ENCODE measurements at places on chromosomes 5 and 9.

DNA sequence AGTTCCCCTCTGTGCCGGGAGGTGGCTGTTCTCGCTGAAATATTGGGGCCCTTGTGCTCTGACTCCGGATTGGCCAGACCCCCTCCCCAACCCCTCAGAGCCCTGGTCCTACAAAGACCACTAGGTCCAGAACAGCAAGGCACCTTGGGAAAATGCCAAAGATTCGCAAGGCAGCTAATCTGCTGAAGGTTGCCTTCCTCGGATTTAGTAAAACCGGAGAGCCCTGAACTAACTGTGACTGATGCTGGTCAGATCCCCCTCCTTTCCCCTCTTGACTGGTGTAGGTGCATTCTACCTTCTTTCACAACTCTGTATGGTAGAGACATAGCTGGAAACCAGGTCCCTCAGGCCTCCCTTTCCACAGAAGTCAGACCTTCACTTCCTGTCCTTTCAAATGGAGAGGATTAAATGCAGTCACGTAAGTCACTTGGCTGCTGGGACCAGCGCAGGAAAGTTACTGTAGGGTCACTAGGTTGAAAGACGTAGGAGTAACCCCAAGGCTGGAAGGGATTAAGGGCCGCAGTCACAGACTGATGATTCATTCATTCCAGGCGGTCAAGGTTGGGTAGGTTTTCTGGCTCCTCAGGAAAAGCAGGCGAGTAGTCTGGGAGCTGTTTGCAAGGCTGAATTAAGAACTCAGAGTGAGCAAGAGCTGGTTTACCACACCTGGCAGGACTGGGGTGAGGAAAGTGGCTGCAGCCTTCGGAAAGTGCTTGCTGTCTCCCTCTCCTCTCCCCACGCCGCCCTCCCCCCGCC is 5.3 kb downstream of the BARX1 start:
- DNase-seq: no peak

GRCh38 chr5:61332358-61332749 is 296 bp downstream of the ZSWIM6 start:
- no peak for DNase-seq

DNA sequence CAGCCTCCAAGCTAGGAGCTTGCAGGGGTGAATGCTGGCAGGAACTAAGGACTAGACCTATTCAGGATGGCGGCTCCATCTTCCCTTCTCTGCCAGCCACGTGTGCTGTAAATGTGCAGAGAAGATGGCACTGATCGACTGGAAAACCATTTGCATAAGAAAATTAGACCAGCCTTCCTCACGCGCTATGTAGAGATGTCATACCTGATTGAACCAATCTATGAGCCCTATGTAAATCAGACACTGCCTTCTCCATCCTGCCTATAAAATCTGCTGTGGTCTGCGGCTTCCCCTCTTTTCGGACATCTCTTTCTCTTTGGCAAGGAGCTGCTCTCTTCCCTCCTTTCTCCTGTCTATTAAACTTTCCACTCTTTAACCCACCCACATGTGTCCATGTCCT is 91.6 kb downstream of the NPR3 start:
- no peak for DNase-seq

DNA sequence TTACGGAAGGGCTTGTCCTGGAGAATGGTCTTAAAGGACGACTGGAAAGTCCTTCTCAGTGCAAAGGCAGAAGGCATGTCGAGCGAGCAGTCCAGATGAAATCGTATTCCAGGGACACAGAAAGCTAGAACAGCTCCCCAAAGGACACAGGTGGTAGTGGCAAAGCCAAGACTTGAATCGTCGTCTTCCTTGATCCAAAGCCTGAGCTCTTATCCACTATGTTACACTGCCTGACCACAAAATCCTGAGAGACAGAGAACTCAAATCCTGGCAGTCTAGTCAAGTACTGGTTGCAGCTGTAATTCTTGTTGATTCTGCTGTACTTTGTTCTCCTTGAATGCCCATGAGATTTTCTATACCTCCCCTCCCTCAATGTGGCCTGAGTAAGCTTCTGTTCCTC is 198.7 kb downstream of the TARS1 start:
- no peak for DNase-seq

DNA sequence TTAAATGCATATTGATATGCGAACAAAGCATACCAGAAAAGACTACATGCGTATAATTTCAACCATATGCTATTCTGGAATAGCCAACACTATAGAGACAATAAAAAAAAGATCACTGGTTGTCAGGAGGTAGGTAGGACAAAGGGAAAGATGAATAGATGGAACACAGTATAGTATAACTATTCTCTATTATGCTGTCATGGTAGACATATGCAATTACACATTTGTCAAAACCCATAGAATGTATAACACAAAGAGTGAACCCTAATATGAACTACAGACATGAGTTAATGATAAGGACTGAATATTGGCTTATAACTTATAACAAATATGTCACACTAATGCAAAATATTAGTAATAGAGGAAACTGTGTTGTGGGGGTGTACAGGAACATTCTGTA is 460.8 kb downstream of the TAF11L14 start:
- no peak for DNase-seq

- no peak for DNase-seq
Measured at GRCh38 chr9:129201866-129202265, 23.8 kb upstream of the IER5L start.

DNA sequence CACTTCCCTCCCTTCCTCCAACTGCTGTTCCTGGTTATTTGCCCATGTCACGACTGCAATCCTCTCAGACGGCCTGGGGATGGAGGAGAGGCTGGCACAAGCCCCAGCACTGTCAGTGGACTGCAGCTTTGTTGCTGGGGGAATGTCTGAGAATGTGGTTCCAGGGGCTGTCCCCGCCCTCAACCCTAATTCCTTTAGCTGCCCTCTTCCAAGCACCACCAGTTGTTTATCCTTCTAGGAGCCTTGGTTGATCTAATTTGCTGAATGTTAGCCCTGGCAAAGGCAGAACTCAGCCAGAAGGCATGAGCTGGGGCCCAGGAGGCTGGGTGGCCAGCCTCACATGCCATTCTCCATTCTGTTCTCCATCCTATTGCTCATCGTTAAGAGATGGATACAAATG is 51.6 kb downstream of the ADAM19 start:
- DNase-seq: no peak

GRCh38 chr5:168467755-168468330 is 18.4 kb upstream of the RARS1 start:
- DNase-seq: no peak
